ENCODE measurements at places on chromosomes 3 and 15.
A peak's percentile ranks its signal among the peaks of the same experiment; 100 is the strongest.

DNA sequence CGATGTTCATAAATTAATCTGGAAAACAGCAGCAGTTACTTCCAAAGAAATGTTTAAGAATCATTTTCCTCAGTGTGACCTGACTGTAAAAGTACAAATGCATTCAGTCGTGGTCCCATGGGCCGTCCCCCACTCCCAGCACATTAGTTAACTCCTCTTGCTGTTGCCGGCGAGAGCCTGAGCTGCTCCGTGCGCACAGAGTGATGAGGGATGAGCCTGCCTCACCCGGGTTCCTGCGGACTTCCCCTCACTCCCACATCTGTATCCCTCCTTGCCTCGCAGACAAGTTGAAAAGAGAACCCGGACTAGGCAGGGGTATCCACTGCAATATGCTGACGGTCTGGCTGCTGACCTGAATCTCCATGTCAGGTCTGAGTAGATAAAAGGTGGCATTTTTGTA is 861.7 kb upstream of the NR2F2 start:
- no peak for DNase-seq

DNA sequence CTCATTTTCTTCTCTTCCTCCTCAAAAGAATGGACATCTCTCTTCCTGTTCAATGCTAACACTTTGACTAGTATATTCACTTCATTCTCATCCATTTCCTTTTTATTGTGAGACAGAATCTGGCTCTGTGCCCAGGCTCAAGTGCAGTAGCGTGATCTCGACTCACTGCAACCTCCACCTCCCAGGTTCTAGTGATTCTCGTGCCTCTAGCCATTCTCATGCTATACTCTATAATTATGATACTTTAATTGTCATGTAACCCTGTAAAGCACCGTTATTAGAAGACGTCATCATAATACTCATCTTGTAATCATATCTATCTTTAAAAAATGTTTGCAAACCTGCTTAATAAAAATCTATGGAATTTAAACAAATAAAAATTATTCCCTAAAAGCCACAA is 107.0 kb downstream of the SHOX2 start:
- no peak for DNase-seq

- peak; percentile 29 for DNase-seq
Observed at GRCh38 chr15:80275961-80276360, 23.9 kb upstream of the CTXND1 start.

GRCh38 chr3:188707381-188708288 is 464.1 kb upstream of the TPRG1 start:
- DNase-seq, result no peak

DNA sequence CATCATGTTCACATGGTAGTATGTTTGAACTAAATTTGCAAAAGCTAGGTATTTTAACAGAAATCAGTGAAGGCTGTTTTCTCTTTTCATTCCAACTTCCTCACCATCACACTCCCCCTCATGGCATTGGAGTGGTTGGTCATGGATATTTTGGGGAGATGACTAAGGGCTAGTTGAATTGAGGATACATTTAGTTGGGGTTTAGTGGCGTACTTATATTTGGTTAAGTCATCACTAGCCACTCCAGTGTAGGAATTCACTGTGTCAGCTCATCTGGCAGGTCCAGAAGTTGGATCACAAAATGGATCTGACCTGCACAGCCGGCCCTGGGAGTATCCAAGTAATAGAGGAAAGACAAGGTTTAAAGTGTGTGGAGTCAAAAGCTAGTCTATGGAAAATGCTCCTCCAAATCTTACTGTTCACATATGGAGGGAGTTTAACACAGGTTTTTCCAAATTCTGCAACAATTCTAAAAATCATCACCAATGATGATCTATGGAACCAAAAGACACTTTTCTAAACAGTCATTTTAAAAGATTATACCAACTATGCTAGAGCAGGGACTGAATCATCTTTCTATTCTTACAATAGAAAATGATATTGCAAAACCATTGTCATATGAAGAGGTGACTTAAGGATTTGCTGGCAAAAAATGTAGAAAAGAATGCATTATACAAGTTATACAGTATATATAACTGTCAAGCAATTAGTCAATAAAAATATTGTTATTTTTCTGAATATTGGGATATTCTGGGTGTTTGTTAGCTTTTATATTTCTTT is 247.8 kb upstream of the PEX5L start:
- DNase-seq, result no peak

- DNase-seq, result peak; percentile 88
Observed at GRCh38 chr3:165185707-165186327, 10.4 kb downstream of the SLITRK3 start.

DNA sequence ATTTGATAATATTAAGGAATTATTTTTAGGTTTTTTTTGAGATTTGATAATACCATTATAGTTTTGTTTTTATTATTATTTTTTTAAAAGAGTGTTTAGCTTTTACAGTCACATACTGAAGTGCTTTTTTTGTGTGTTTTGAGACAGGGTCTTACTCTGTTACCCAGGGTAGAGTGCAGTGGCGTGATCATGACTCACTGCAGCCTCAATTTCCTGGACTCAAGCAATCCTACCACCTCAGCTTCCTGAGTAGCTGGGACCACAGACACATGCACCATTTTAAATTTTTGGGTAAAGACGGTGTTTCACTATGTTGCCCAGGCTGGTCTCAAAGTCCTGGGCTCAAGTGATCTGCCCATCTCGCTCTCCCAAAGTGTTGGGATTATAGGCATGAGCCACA is 73.0 kb downstream of the SUMF1 start:
- no peak for DNase-seq

DNA sequence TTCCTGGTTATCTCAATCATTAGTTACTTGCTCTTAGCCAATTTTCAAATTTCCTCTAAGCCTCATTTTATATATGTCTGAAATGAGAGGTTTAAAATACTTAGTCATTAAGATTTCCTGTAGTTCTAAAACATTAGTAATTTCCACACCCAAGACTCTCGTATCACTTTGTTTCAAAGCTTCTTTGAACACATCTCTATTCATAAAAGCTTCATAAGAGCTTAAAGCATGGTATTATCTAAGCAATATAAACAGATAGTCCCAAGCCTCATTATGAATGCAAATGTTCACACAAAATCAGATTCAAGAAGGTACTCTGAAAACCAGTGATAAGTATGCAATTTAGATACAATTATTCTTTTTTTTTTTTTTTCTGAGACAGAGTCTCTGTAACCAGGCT is 217.0 kb downstream of the FMN1 start:
- no peak for DNase-seq

DNA sequence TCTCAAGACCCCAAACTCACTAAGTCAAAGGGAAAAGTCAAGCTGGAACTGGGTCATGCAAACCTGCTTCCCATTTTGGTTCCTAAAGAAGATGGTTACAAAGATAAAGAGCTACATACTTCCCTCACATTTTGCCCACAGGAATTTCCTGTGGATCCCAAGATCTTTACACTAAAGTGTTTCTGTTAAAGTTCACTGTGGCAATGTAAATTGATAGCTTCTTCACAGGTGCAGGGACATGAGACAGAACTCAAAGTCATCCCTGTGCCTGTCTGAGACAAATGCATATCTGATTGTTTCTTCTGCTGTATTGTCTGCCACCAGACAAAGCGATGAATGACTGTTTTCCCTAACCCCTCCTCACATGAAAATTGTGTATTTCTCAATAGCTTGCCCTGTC is 567.8 kb downstream of the ZIC1 start:
- no peak for DNase-seq

DNA sequence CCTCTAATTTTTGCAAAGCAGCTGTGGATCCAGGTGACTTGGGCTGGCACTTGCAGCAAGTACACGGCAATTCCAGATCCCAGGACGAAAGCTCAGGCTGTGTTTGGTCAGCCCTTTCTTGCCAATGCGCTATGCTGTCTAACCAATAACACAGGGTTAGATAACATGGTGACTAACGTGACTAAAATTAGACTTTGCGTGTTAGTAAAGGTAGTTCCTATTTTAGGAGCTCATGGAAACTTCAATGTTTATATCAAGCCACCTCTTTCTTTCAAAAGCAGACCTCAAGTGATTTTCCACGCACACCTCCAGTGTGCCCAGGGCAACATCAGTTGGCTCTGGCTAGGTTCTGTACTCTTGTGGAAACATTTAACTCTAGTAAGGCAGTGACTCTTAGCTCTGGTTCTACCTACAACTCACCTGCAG is 32.5 kb downstream of the CDCP1 start:
- DNase-seq, result no peak

DNA sequence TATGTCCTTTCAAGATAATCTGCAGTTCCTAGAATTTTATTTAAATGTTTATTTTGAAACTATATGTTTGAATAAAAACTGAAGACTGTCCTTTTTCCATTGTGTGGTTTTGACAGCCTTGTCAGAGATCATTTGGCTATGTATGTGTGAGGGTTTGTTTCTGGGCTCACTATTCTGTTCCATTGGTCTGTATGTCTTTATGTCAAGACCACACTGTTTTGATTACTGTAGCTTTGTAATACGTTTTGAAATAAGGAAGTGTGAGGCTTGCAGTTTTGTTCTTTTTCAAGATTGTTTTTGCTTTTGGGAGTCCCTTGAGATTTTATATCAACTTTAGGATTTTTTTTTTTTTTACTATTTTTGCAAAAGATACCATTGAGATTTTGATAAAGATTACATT is 42.0 kb downstream of the PIAS1 start:
- DNase-seq, result no peak
